Activated T-cell treated with anti-CD3 and anti-CD28 coated beads for 1 hour (primary cell): ENCODE measurements at places on chromosomes 12 and 14.

DNA sequence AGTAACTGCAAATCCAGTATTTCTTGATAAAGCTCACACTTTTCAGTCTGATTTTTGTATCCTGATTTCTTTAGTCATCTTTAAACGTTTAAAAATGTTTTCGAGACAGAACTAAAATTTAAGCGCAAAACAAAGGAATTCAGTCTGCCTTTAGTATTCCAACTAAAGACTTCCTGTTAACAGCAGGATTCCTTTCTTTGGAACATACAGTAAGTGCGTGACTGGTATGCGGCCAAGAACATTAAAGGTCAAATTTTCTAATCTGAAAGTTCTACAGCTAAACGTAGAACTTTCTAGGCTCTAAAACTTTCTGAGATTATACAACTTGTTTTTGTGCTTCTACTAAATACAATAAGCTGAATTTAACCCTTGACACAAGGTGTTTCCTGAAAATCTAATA lies 9.9 kb downstream of the SAV1 start:
- no peak for DNase-seq

DNA sequence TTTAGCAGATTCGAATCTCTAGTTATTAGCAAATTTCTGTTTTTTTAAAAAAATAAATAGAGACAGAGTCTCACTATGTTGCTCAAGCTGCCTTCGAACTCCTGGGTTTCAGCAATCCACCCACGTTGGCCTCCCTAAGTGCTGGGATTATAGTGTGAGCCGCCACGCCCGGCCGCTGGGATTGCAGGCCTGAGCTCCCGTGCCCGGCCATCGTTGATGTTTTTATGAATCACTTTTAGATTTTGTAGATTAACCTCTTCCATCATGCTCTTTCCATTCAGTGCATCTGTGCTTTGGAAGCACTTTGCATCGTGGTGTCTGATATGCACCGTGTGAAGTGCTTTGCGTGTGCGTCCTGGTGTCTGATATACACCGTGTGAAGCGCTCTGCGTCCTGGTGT lies 20.9 kb downstream of the PGAM5 start:
- no peak for DNase-seq

- DNase-seq: no peak
Observed at GRCh38 chr12:68454892-68455291, 122.7 kb upstream of the MDM1 start.

DNA sequence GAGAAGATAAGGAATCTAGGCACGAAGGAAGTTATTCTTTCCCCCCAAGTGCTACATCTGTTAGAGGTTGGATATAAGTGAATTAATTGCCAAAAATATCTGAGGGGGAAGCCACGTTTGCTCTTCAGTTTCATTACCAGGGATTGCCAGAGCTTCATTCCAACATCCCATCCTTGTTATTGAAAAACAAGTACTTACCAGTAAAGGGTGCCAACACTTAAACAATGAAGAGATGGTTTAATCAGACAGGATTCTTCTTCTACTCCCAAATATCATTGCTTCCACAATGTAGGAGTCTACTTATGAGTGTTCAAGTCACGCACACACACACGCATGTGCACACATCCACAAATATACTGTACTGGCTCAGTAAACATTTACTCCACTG lies 312.4 kb downstream of the RPAP3 start:
- DNase-seq: no peak

GRCh38 chr12:124726596-124727263 lies 136.9 kb downstream of the SCARB1 start:
- no peak for DNase-seq

DNA sequence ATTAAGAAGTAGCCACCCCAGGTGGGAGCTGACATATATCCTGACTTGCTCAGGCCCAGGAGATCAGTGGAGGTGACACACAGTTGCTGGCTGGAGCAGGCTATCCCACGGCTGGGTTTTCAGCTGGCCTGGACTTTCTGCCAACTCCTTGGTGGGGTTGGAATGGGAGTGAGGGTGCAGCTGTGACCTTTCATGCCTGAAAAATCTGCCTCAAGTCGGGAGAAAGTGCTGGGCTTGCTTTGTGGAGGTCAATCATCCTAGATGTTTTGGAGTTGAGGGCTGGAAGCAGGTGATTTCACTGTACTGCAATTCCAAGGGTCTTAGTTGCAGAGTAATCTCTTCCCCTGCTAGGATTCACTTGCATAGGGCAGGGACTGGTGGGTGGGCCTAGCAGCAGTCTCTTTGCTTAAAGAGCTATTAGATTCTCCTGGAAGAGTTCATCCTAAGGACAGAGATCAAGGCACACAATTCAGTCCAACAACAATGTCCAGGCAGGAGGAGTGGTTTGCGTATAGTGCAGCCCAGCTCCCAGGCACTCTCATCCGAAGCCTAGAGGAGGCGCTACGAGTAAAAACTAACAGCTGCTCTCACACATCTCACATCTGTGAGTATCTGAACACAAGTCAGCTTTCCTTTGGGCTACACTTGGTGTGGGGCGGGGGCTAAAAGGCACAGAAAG lies 98.1 kb downstream of the GAS2L3 start:
- no peak for DNase-seq

GRCh38 chr12:26136688-26137087 lies 11.9 kb upstream of the BHLHE41 start:
- no peak for DNase-seq

GRCh38 chr14:66842911-66843512 lies 335.1 kb downstream of the GPHN start:
- no peak for DNase-seq

DNA sequence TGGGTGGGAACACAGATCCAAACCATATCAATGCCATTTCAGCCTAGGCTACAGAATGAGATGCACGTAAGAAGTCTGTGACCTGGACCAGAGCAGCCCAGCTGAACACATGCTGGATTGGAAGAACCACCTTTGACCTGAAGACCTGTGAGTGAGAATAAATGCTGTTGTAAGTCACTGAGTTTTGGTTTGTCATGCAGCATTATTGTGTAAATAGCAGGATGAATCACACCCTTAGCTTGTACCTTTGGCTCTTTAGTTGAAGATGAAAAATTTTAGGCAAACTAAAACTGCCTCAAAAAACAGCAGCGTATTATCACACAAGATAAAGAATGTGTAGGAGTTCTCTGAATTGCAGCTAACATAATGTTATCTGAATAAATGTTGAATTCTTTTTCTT lies 199.4 kb upstream of the LRIG3 start:
- DNase-seq: no peak

GRCh38 chr12:40001406-40001805 lies 104.5 kb downstream of the SLC2A13 start:
- no peak for DNase-seq

DNA sequence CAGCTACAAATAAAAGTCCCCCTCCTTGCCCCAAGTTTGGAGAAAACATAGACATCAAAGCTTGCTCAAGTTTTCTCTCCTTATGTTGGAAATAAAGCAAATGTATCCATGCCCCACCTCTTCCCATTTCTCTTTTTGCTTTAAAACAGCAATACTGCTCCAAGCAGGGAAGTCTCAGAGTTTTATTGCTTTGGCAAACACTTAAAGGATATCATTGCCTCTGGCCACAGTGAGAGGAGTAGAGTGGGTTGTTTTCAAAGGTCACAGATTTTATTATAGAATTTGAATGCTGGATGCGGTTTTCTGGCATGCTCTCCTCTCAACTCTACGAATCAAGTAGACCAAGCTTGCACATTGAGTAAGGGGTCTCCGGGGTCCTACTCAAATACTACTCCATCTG lies 149.7 kb downstream of the TTC7B start:
- DNase-seq: no peak

GRCh38 chr14:91316761-91317160 lies 72.3 kb upstream of the GPR68 start:
- DNase-seq: no peak

GRCh38 chr14:75167325-75167724 lies 9.1 kb downstream of the TMED10 start:
- DNase-seq: no peak

DNA sequence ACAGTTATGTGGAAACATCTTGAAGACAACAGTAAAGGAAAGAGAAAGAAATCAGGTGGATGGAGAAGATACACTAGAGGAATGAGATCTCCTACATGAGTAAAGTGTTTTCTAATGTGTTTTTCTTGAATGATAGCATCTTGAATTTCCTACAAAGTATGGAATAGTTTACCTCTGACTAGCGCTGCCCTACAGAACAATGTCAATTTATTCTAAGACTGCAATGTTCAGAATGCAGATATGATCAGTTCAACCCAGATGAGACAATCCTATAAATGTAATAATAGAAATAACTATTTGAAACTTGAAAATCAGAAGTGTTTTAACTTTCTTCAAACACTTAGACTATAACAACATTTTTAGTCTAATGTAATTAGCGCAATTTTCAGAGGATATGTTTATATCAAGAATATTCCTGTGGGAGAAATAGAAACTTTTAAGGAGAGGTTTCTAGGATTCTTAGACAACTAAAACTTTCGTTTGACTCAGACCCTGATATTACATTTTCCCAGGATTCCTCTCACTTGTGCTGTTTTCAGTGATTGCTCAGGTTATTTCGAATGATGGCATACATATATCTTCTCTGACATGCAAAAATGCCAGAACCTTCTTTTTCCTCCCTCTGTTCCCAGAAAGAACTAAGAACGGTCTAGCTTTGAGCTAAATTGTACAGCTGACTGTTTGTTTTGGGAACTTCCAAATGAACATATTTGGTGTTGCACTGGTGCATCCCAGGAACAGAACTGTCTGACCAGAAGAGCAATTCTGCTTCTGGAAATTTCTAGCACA lies 1017.4 kb downstream of the DIO2 start:
- DNase-seq: no peak

DNA sequence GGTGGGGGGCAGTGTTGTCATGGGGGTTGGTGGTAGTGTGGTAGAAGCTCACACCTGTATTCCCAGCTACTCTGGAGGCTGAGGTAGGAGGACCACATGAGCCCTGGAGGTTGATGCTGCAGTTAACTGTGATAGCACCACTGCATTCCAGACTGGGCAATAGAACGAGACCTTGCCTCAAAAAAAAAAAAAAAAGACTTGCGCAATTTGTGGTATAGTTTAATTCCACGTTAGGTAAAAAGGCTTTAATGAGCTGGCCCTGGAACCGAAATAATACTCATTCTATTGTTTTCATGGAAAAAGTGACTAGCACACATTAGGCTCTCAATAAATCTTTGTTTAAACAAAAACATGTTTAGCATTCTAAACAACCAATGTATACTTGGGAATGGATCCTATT lies 25.4 kb upstream of the NAP1L1 start:
- no peak for DNase-seq

- peak; percentile 1 for DNase-seq
Observed at GRCh38 chr14:74763803-74764531, 851 bp downstream of the YLPM1 start.

- no peak for DNase-seq
Observed at GRCh38 chr12:57539-57938, 9.0 kb upstream of the IQSEC3 start.

GRCh38 chr12:2338381-2338780 lies 285.6 kb downstream of the CACNA1C start:
- DNase-seq: no peak

DNA sequence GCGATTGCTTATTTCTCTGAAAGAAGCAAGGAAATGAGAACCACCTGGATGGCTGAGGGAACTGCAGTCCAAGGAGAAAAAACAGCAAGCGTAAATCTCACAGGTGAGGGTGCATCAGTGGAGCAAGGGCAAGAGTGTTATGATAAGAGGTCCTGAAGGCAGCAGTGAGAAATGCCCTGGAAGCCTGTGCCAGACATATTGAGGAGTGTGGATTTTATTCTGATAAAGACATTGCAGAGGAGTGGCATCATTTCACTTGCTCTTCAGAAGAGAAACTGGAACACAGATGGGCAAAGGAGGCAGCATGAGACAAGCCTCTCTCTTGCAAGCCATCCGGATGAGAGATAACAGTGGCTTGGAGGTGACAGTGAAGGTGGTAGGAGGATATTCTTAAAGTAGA lies 78.5 kb downstream of the PDE3A start:
- no peak for DNase-seq

DNA sequence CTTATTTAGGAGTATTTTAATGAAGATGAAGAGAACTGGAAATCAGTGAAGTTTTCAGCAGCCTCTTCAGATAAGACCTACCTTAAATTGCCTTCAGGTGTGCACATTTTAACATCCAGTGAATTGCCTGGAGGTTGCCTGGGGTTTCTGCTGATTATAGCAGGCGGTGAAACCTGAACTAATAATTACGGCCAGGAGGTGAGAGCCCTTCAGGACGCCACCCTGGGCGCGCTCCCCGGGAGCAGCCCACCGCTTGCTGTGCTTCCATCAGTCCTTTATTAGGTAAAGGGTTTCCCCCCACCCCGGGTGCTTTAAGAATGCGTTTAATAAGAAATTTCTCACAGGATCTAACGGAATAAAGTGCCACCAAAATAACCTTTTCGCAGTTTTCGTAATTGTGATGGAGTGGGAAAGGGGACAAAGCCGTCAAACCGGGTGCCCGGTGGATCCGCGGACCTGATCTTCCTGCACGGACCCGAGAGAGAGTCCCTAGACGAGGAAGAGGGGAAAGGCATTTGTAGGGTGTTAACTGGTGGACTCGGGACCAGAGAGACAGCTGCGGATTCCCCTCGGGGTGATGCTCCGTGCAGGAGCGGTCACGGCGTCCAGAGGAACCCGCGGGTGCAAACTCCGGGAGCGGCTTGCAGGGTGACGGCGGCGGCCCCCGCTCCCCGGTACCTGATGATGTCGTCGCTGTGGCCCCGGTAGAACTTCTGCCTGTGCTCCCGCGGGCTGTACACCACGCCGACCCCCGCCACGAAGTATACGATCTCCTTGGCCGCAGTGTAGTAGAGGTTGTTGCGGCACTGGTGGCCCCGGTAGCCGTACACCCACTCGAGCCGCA lies 902 bp downstream of the EML5 start:
- no peak for DNase-seq

GRCh38 chr14:99231161-99231849 lies 40.7 kb downstream of the BCL11B start:
- no peak for DNase-seq

DNA sequence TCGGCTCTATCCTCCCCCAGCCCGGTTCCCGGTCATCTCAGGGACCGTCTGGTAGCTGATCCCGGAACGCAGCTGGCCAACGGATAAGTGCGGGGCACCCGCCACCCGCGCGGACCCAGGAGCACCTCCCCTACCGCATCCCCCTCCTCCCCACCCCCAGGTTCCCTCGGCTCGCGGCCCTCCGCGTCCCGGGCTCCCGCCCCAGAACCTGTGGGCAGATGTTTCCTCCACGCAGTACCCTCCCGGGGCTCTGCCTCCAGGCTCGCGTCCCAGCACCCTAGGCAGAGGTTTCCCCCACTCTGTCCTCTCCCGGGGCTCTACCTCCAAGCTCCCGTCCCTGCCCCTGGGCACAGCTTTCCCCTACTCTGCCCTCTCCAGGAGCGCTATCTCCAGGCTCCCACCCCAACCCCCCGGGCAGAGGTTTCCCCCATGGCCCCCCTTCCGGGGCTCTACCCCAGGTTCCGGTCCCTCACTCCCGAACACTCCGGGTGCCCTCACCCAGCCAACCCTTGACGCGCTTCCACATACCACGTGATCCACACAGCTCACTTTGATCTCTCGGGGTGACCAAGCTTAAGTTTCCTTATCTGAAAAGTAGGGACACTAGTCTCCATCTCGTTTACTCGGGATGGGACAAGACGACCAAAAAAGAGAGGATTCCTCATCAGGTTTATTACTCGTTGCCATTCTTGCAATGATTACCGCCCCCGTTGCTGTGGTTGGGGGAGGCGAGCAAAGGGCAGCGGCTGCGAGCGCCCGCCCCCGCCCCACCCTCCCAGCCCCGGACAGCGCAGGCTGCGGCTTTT lies at the start of gene CCDC38:
Gene CCDC38 (minus strand): TSS at position 91 of the 806 bp plus-strand sequence. CDS start 6,105 bp downstream, outside the sequence.
- DNase-seq: peak; percentile 67

- DNase-seq: no peak
Observed at GRCh38 chr12:42237853-42238239, 202 bp downstream of the YAF2 start.
